ENCODE measurements at places on chromosomes 7 and 10.
A peak's percentile ranks its signal among the peaks of the same experiment; 100 is the strongest.

GRCh38 chr7:131517218-131517923 lies 39.1 kb downstream of the PODXL start:
- no peak for DNase-seq

GRCh38 chr10:24223341-24223740 lies 14.4 kb downstream of the KIAA1217 start:
- no peak for DNase-seq

- peak; percentile 81 for DNase-seq
Measured at GRCh38 chr10:116888380-116889055, 39.2 kb downstream of the ENO4 start.

DNA sequence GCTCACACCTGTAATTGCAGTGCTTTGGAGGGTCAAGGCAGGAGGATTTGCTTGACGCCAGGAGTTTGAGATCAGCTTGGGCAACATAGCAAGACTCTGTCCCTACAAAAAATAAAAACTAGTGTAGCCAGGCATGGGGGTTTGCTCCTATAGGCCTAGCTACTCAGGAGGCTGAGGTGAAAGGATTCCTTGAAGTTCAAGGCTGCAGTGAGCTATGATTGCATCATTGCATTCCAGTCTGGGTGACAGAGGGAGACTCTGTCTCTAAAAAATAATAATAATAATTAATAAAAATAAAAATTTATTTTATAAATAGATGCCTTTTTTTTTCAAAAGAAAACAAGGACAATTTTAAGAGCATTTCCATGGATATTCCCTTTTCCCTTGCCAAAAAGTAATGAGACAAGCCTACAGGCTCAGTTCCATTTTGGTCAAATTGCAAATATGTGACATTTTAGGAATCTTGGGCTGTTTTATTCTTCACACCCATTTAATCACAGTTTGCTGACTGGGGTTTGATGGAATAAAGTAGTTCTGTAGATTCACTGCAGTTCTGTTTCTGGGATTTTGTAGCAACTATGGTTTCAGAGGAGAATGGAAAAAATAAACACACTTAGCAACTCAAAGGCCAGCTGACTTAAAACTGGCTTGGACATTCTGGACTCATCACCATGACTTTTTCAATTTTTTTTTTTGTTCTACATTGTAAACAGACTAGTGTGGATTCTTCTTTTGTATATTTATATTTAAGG lies 48.4 kb upstream of the ARHGAP21 start:
- no peak for DNase-seq

DNA sequence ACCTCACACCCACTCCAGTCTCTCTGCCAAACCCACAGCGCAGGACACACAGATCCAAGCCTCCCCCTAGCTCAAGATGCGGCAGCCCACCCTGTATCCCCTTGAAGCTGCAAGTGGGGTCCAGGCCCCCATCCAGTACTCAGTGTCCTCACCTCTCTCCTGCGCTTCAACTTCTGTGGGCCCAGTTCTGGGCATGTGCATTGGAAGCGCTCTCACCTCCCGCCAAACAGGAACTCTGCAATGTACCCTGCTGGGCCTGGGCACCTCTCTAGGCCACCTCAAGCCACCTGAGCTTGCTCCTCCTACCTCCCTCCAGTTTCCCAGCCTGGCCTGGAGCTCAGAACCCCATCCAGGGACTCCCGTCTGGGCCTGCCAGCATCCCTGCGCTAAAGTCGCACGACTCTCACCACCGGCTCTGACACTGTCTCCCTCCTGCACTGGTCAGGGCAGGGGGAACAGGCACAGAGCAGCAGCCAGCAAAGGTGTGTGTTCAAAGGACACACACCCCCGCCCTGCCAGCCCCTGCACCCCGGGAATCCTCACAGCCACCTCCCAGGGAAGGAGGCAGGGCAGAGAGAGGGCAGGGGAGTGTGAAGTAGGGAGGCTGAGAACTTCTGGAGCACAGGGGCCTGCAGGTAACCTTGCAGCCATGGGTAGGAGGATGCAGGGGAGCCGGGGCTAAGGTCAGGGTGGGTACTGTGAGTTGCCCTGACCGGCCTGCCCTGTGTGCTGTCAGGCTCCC lies 51.7 kb upstream of the MSMB start:
- DNase-seq = no peak

DNA sequence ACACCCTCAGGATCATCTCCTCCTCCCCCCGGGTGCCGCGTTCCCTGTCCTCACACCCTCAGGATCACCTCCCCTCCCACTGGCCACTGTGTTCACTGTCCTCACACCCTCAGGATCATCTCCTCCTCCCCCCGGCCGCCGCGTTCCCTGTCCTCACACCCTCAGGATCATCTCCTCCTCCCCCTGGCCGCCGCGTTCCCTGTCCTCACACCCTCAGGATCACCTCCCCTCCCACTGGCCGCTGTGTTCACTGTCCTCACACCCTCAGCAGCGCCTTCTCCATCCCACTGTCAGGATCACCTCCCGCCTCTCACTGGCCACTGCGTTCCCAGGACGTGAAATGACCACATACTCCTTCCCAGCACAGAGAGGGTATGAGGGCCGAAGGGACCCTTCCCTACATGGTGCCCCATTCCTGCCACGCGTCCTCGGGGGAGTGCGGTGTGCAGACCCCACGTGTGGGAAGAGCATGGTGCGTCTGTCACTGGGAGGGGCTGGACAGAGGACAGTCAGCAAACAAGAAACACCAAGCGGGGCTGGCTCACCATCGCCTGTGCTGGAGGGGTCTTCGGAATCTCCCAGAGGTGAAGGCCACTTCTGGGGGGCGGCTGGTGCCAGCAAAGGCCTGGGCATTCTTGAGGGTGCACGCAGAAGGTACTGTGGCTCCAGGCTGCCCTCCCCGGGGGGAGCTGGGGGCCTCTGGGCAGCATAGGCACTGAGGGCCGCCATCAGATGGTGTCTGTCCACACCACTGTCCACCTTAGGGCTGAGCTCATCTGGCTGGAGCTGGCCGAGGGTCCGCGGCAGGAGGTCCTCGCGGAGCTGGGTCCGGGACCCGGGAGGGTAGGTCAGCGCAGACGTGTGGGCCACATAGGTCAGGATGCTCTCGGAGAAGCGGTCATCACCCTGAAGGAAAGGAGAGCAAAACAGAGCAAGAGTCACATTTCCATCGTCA lies 421.0 kb downstream of the PTPRN2 start:
- DNase-seq = no peak

DNA sequence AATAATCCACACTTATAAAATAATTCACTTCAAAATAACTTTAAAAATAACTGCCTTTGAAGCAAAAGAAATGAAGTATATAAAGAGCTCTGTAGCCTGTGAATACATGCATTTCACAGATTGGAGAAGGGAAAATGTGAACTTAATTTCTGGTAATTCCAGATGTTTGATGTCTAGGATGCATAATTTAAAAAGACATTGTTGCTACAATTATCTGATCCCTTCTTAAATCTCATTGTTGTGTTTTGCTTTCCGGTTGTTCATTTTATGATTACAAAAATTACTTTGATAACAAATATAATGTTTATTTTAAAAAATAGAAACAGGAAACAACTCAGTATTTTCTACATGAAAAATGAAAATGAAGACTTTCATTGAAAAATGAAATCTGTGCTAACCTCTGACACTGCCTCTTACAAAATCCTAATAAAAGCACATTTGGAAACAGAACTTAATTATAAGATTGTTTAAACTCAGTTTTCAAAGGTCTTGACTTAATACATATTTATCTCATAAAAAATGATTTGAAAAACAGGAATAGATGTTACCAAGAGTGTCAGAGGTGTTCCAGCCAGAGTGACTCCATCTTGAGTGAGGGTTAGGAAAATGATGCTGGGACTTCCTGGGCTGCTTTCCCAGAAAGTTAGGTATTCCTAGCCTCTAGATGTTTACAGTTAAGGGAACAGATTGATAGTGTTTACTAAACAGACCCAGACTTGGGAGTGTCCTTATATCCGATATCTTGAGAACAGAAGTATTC lies 516.6 kb upstream of the SEMA3D start:
- DNase-seq = no peak

GRCh38 chr7:47480576-47481538 lies 101.1 kb downstream of the TNS3 start:
- DNase-seq = no peak

DNA sequence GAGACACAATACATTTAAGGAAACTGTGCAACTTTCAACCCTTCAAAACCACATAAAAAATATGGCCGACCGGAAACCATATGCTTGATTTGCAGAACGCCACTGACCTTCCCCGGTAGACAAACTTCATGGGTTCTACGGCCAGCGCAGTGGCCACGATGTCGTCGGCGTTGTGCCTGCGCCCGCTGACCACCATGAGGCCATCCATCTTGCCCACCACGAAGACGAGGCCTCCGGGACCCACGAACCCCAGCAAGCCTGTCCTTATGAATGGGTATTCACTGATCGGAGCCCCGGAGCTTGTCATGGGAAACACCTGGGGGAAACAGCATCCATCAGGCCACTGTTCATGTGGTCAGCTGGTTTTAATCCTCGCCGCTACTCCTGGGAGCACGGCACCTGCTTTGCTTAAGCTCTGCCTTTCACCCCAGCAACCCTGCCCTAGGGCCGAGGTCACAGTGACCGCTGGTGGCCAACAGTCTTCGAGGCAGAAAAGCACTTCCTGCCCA lies 229.1 kb downstream of the ZMYND11 start:
- no peak for DNase-seq

DNA sequence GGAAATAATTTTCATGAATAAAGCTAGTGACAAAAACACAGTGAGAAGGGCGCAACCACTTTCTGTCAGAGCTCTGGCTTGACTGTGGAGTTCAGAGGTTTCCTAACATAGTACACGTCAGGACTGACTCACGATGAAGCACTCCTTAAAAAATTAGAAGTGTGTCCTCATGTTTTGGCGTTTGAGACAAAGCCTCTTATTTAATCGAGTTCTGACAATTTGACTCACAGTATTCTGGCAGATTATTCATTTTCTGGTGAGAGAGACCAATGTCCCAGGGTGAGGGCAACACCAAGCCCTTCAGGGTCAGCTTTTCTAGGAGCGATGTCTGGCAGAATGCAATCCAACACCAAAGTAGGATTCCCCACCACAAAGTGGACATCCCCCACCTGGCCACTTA lies 108.7 kb downstream of the DIP2C start:
- DNase-seq = peak; percentile 97

DNA sequence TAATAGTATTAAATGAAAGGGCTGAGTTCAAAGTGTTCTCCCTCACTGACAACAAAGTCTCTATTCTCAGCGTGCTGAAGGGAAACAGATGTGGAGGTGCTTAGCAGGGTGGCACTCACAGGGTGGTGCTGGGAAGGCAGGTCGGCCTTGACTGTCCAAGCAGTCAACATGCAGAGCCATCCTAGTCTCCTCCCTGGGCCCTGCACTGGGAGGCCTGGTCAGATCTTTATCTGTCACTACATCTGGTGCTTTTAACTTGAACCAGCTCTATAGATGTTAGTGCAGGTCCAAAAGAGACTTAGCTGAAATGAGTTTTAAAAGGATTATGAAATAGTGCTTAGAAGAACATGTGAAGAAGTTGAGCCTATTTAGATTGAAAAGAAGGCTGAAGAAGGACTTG lies 82.1 kb downstream of the AVL9 start:
- no peak for DNase-seq

- no peak for DNase-seq
Measured at GRCh38 chr10:54682554-54682953, 118.5 kb downstream of the PCDH15 start.

DNA sequence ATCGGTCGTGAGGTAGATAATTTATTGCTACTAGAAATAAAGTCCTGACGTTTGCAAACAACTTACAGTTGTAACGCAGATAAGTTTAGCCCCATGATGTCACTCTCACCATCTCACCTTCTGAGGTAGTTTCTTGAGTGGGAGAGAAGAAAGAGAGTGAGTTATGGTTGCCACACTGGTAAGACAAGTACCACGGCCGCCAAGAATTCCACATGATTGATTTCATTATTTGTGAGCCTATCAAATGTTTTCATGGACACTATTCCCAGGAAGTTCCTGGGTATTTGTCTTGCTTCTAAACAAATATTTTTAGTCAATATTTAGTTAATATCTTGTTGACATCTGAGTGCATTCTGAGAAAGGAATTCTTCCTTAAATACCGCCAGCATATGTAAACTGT lies 339.4 kb upstream of the KIAA1217 start:
- no peak for DNase-seq

- DNase-seq = no peak
Measured at GRCh38 chr10:118596426-118597124, 1.1 kb upstream of the PRLHR start.

DNA sequence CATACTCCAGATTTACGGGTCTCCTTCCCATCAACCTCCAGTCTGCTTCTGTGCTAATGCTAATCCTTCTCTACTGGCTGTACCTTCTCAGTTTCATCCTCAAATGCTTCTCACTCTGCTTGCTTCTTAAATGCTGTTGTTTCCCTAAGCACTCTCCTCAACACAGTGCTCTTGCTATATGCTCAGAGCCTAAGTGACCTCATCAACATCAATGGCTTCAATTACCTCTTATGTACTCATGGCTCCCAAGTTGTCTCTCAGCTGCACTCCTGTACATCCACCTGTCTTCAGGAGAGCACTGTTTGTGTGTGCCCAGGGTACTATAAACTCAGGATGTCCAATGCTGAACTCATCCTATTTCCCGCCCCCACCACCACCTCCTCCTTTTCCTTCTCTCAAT lies 22.5 kb downstream of the ELAPOR2 start:
- no peak for DNase-seq

DNA sequence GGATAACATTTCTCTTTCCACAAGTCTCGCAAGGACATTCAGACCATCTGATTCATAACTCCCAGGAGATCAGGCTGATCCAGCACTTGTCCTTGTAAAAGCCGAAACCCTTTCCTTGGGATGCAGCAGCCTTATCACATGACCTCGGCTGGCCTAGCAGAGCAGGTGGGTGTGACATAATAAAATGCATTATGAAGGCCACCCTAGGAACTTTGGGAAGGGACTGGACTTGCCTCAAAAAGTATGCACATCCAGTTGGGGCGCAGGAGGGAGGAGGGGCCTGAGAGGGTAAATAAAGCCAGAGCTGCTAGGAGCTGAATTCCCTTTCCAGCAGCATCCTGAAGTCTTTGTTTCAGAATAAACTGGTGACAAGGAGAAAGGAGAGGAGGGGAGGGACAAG lies 260.8 kb downstream of the SNX13 start:
- peak; percentile 94 for DNase-seq

DNA sequence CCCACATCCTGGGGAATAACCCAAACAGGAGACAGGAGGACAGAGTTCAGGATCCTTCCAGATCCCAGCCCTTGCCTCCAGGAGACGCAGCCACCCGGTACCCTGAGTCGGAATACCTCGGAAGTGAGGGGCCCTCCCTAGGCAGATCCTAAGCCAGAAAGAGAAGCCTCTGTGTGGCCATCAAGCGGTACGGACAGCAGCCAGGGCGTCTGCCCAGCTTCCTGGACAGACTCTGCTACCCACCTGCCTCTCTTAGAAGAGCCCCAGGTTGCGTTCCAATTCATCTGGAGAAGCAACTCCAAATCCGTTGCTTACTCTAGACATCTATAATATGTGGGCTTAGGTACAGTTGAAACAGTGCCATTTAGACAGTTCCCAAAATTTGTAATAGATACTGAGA lies 220.2 kb upstream of the SH2B2 start:
- no peak for DNase-seq

DNA sequence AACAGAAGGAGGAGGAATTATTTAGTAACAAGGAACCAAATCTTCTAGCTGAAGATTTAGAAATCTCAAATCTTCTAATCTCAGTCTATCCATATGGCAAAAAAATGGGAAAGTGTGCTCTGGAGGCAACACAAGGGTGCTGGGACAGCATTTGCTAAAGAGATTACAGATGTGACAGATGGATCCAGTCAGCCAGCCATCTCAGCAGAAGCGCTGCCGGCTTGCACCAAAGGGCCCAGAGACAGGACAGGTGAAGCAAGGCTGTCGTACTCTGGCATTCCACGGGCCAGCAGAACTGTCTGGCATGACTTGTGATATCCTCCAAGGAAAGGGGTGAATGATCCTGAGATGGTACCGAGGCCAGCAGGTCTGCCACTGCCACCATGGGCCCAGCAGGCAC lies 45.7 kb upstream of the GJD4 start:
- DNase-seq = no peak
